ENCODE measurements at places on chromosomes 5 and 9.

GRCh38 chr5:109006129-109006528 lies 258.4 kb downstream of the FER start:
- DNase-seq: no peak

GRCh38 chr9:37976714-37977477 lies 73.0 kb upstream of the SLC25A51 start:
- no peak for DNase-seq

GRCh38 chr9:81671880-81672280 lies 17.5 kb downstream of the TLE1 start:
- peak; percentile 22 for DNase-seq

GRCh38 chr5:7663808-7664207 lies 187.1 kb downstream of the CFAP90 start:
- DNase-seq: no peak

DNA sequence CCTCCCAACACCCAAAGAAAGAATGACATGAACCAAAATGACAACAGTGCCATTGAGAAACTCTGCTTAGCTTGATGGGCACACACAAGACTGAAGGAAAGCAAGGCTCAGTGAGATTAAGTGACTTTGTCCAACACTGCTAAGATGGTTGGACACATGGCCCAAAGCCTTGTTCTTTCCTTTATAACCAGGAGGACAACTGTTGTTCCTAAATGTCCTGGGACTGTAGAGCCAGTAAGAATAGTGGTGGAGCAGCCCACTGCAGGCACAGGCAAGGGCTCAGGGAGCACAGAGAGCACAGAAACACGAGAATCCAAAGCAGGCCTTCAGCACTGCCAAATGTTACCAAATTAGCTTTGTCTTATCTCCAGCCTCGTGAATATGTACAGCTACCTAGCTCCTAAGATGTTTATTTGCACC lies 3.9 kb downstream of the ACTL7A start:
- no peak for DNase-seq
